CD4-positive, alpha-beta T cell treated with Interleukin-10 for 1 hour (primary cell): ENCODE measurements at places on chromosomes 16 and 17.

DNA sequence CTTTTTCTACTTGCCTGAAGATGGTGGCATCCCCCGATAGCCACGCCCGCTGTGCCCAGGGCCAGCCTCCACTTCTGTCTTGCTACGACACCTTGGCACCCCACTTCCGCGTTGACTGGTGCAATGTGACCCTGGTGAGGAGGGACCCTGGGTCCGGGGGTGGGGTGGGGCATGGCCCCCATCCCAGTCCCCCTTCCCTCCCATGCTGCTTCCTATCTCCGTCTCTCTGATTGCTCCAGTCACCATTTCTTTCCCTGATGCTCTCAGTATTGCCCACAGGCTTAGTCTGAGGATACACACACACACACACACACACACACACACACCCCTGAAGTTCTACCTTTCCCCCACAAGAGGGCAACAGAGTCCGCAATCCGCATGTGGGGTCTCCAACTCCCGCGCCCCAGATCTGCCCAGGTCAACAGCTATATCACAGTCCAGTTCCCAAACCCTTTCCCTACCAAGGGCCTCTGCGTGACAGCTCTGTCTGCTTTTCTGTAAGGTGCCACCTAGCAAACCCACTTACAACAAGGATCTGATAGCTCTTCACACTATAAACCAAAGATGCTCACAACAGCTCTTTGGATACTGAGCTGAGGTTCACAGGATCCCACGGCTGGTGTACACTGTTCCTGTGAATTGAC, 3.4 kb downstream of the SGCA start:
- peak; percentile 82 for DNase-seq

- no peak for DNase-seq
Observed at GRCh38 chr17:6422654-6423241, 12.2 kb downstream of the AIPL1 start.

- no peak for DNase-seq
Observed at GRCh38 chr16:3797904-3798811, 80.8 kb upstream of the TRAP1 start.

DNA sequence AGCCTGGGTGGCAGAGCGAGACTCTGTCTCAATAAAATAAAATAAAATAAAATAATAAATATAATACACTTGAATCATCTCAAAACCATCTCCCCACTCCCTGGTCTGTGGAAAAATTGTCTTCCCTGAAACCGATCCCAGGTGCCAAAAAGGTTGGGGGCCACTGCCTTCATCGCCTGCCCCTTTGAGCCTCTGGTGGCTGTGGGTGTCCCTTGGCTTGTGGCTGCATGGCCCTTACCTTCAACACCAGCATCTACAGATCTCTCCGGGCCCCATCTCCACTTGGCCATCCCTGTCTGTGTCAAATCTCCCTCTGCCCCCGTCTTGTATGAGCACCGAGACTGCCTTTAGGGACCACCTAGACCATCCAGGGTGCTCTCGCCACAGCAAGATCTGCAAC, 177.3 kb downstream of the SEC14L1 start:
- no peak for DNase-seq

- no peak for DNase-seq
Observed at GRCh38 chr17:36881323-36881722, 56.0 kb upstream of the LHX1 start.

GRCh38 chr17:6775871-6776405, at the start of gene FBXO39:
Gene FBXO39, plus strand, starts transcription at chr17:6776215. Its CDS starts 3,654 bp downstream, at chr17:6779869.
- no peak for DNase-seq

- DNase-seq: no peak
Observed at GRCh38 chr17:38440614-38441397, 12.5 kb downstream of the ARHGAP23 start.

GRCh38 chr17:81635973-81636504, 873 bp downstream of the NPLOC4 start:
- no peak for DNase-seq

DNA sequence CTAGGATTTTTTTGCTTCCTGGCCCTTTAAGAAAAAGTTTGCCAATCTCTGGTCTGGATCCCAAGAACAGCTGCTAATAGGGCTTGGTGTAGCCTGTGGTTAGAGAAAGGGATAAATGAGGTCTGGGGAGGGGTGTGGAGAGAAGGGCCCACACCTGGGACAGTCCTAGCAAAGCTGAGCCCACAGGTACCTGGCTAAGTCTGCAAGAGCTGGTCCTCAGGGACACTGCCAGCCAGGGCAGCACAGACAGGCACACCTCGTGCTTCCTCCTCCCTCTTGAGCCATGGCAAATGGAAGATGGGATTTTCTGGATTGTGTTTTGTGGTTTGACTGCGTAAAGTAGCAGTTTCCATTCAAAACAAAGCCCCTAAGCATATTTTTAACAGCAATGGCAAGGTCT, 217.5 kb downstream of the SOX9 start:
- no peak for DNase-seq

DNA sequence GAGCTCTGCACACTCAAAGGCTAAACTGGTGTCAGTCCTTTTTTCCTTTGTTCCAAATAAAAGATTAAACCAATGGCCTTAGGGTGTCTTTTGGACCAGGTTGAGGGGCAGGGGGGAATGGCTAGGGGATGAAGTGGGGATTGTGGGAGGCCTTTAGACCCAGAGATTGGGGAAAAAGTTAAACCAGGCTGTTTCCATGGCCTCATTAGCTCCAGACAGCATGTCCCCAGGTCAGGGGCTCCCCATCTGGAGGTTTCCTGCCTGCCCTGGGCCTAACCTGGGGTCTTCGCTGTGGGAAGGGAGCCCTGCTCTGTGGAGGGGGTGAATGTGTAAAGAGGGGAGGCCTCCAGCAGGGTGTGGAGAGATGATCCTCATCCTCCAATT, 10.3 kb downstream of the FKBP10 start:
- DNase-seq: no peak

DNA sequence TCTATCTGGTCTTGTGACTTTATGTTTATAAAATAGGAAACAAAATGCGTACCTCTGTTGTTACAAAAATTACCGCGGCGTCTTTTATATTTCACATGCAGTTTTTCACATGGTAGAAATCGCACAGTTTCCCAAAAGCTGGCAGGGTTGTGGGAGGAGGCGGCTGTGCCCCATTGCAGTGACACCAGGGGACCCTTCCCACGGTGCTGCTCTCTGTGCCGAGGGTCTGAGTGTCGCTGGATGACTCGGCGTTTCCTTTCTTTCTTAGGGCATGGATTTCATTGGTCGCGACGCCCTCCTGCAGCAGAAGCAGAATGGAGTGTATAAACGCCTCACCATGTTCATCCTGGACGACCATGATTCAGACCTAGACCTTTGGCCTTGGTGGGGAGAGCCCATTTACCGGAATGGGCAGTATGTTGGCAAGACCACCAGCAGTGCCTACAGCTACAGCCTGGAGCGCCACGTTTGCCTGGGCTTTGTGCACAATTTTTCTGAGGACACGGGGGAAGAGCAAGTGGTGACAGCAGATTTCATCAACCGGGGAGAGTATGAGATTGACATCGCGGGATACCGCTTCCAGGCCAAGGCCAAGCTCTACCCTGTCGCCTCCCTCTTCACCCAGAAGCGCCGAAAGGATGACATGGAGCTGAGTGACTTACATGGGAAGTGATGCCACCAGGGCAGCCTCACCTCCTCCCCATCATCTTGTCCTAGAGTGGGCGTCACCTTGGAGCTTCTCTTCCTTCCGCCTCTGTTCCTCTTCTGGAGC, 17.2 kb upstream of the CLEC18C start:
- DNase-seq: no peak

DNA sequence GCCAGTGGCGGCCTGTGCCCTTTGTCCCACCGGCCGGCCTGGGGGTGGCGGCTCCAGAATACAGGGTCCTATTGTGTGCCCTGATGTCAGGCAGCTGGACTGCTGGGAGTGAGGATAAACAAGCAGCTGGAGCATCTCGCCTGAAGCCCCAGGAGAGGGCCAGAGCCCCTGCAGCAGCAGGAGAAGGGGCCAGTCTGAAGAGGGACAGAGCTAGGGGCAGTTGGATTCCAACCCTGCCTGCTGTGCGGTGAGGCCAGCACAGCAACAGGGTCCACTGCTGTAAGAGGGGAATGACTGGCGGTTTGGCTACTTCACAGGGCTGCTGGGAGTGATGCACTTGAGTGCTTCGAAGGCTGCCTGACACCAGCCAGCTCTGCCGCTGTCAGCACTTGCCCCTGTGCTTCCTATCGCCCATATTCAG, 25.0 kb downstream of the RAB11FIP4 start:
- no peak for DNase-seq

DNA sequence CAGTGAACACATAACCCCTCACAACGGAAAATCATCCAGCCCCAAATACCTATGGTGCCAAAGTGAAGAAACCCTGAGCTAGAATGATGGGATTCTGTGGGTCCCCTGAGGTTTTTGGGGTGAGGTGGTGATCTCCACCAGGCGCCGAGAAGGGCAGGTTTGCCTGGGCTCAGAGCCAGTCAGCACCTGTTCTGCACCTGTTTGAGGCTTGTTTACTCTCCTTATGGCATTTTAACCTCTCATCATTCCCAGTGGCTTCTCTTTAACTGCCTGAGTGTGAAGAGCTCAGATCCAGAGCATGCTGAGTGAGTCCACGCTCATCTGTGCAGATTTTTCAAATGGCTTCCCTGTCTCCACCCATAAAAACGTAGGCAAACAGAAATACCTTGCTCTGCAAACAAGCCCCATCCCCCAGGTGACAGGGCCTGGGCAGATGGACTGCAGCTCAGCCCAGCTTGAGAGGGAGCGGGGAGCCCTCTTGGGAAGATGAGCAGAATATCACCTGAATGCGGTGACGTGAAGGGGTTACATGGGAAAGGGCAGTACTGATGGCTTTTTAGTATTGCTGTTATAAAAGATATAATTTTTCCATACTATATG, 40.1 kb upstream of the CLEC19A start:
- no peak for DNase-seq

DNA sequence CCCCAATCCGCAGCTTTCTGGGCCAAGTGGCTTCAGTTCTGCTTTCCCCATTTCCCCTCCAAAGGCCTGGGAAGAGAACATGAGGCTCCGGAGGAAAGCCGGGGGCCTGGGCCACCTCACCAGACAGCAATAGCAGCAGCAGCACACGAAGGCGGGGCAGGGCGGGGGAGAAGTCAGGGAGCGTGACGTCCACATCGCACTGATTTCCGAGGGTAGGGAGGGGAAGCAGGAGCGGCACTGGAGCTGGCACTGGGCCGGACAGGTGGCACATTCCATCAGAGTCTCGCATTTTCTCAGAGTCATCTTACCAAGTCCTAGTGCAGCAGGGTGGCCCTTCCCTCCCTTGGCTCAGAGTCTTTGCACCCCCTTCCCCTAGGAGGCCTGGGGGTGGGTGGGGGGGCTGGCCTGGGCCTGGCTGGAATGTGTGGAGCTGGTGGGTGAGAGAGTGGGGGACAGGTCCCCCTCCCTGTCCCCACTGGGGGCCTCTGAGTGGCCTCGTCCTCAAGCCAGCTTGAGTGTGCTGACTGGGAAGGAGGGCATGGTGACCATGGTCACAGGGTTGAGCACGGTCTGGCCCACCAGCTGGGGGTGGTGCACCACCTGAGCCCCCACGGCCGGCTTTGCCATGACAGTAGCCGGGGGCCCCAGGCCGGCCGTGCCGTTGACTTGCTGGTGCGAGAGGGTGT, 14.3 kb downstream of the MNT start:
- no peak for DNase-seq

DNA sequence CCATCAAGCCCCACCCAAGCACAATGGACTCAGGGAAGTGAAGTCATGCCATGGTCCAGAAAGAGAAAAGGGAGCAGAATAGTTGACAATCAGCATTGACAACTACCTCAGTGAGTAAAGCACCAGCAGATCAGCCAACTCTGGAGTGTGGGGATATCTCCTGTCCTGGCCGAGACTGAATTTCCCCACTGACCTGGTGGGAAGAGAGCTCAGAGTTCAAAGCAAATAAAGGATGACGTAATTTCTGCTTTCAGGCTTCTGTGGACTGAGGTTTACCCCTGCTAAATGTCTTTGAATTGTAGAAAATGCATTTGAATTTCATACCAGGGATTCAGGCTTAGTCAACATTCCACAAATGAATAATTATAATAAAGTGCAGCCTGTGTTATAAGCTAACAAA, 152.9 kb downstream of the CBLN1 start:
- DNase-seq: no peak

GRCh38 chr17:30831257-30831656, 509 bp upstream of the ATAD5 start:
- no peak for DNase-seq

- DNase-seq: no peak
Observed at GRCh38 chr16:10466861-10467260, 81.0 kb downstream of the ATF7IP2 start.

DNA sequence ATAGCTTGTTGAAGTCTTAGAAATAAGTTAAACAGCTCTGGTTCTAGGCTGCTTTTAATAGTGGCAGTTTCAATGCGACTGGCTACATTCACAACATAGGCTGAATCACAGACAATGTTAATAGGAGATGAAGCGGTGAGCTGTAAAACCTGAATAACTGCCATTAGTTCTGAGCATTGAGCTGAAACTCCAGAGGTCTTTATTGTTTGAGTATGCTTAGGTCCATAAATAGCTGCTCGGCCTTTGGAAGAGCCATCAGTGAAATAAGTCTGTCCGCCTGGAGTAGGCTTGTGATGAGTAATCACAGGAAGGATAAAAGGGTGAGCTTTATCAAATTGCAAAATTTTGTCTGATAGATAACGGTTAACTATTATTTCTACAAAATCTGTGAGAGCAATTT, 9.4 kb upstream of the ZNF689 start:
- no peak for DNase-seq

DNA sequence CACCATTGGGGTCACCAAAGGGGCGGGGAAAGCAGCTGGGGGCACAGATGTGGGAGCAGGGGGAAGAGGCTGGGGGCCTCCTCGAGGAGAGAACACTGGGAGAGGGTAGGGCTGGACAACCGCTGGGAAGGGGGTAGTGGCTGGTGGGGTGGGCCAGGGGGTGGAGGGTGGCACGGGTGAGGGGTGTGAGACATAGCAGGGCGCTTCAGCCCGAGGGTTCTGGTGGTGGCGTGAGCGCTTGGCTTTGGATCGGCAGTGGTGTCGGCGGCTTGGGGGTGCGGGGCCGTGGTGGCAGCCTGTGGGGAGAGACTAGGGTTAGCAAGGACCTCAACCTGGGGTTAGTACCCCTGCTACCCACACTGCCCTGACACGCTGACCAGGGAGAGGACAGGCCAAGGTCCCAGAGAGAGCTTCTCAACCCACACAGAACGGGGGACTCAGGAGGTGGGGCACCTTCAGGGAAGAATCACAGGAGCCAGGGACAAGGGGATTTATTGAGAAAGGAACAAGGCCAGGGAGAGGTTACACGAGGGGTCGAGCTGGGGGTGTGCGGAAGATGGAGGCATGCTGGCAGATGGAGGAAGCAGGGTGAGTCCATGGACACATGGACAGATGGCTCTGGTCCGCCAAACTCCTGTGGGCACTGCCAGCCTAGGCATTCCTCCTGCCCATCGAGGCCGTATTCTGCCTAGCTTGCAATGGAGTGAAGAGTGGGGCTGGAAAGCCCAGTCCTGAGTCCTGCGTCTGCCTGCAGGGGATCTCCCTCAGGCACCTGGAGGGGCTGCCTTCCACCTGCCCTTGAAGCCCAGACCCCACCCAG, 8.4 kb downstream of the PER1 start:
- DNase-seq: peak; percentile 24

GRCh38 chr16:29678691-29679267, at the start of gene QPRT:
Gene QPRT, plus strand, starts transcription at chr16:29679180. Its CDS starts 18 bp downstream, at chr16:29679198.
- no peak for DNase-seq
